Tongue (tissue), 3 donors: ENCODE measurements at places on chromosomes 2 and 18.

GRCh38 chr2:234026693-234027254, 23.7 kb upstream of the SPP2 start:
- no peak for DNase-seq

GRCh38 chr2:162072181-162072702, 1.8 kb downstream of the DPP4 start:
- DNase-seq = no peak

DNA sequence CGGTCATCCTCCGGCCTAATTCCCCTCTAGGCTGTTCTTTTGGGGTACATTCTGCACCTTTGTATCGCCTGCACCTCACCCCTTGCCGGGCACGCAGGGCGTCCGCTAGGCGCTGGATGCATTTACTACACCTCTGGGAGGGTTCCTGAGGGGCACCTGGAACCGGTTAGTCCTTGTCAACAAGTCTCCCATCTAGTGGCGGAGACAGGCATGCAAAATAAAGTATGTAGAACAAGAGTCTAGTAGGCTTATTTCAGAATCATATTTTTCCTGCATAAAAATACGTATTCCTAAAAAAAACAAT, 705 bp upstream of the TEX261 start:
- DNase-seq = peak; percentile 38

DNA sequence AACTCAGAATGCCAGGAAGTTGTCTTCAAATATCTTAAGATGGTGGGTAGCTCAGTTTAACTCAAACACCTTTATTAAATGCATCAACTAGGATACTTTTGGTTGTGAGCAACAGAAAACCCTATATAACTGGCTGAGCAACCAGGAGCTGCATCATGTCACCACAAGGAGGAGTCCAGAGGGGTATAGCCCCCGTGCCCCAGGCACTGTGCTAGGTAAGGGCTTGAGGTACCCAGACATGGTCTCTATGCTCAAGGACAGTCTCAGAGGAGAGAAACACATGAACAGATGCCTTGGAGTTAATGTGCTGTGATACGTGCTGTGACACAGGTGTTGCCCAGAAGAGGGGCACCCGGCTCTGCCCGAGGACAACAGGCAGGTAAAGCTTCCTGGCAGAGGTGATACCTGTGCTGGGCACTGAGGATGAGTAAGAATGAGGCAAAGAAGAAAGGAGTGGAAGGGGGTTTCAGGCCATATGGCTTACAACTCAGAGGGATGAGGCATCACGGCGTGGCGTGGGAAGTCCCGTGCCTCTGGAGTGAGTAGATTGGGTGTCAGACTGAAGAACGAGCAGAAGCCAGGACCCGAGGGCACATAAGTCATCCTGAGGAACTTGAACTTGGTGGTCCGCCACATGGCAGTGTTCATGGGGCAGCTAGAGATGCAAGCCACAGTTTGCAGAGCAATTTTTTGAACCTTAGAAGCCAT, 32.0 kb upstream of the CAB39 start:
- no peak for DNase-seq

GRCh38 chr2:218910741-218911140, 30.1 kb downstream of the WNT10A start:
- no peak for DNase-seq

DNA sequence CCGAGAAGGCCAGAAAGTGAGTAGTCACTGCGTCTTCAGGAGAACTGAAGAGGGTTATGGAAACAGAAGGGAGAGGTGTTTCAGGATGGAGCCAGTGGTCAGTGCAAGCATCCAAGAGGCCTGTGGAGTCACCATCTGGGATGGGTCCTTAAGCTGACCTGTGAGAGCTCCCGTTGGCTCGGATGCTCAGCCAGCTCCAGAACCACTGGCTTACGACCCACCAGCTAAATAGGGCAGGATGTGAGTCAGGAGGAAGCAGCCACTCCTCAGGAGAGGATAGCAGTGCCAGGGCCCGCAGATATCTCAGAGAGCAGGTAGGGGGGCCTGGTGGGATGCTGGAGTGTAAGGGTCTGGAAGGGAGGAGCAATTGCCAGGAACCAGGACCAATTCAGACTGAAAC, 63.1 kb upstream of the B3GNT7 start:
- DNase-seq = no peak

GRCh38 chr2:46328829-46329228, 31.6 kb downstream of the EPAS1 start:
- no peak for DNase-seq

DNA sequence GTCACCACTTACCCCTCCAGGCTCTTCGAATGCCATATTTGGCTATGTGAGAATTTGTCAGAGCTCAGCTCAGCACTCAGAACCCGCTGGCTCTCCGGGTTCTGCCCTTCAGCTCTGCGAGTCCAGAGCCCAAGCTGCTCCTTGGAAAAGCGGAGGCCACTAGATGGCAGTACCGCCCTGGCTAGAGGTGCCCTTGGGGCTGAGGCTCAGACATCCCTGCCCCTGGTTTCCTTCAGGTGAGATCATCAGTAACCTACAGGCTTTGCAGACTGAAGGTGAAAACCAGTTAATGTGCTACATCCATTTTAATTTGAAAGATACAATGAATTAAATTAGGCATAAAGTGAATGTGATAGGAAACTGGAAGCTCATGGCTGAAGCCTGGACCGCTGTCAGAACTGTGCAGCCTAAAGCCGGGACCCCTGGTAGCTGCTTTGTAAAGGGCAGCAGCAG, 285.6 kb downstream of the AGAP1 start:
- peak; percentile 82 for DNase-seq

DNA sequence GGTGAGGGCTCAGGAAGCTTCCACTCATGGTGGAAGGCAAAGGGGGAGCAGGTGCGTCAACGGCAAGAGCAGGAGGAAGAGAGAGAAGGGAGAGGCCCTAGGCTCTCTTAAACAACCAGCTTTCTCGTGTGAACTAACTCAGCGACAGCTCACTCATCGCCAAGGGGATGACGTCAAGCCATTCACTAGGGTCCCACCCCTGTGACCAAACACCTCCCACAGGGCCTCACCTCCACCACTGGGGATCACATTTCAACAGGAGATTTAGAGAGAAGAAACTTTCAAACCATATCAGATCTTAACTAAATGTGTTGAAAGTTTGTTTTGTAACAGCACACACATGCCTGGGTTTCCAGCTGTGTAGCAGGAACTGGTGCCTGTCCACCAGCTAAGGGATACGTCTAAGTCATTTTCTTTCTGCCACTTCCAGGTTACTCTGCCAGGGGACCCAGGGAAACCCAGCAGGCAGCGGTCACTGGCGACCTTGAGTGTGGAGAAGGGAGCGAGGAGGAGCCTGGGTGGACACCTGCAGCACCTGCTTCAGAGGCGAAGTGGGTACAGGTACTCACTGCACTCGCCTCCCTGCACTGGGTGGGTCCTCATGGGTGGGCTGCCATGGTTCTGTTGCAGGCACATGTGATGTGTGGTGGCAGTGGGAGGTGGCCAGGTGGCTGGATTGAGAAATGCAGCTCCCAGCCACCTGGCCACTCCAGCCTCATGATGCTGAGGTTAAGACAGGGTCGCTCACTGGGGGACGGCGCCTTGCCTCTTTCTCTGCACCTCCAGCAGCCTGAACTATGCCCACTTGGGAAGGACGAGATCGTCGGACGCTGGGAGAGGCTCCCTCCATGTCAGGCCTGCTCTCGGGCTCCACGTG, 8.4 kb upstream of the GPC1 start:
- DNase-seq = peak; percentile 66

GRCh38 chr2:193845604-193846003, 1650.9 kb upstream of the TMEFF2 start:
- no peak for DNase-seq

GRCh38 chr2:929925-930324, 20.7 kb upstream of the SNTG2 start:
- no peak for DNase-seq

- no peak for DNase-seq
These were observed 1.7 kb downstream of the NAT8 start for GRCh38 chr2:73640511-73640911.

- no peak for DNase-seq
These were observed 273.1 kb downstream of the DLGAP1 start for GRCh38 chr18:4181882-4182568.

DNA sequence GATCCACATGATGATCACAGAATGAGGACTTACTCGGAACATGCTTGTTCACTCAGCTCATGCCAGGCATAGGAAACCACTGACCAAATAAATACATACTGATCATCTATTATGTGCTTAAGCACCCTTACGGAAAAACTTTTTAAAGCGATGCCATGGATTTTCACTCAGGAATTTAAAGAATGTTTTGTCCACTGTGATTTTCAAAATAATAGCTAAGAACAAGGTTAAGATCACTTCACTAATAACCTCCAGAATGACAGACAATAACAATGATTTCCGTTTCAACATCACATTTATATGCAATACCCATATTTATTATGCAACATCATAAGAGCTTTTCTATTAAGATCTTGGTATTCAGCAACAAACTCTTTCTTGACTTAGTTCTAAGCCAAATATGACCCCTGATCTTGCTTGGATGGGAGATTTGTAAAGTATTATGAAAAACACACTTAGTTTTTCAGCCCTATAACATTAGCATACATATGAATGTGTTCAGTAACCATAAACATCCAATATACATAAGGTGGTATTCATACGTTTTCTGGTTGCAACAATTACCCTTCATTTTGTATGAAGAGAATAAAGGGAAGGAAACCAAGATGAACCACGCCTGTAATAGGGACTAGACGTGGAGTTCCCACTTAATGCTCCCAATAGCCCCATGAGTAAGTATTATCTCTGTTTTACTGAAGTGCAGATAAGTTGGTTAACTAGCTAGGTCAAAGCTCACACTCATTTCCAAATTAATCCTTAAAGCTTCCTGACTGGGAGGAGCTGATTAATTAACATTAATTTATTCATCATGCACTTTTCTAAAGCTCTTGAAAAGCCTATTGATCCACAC, 1.9 kb downstream of the CD302 start:
- no peak for DNase-seq

GRCh38 chr18:48024881-48025660, 94.6 kb upstream of the SMAD2 start:
- no peak for DNase-seq

DNA sequence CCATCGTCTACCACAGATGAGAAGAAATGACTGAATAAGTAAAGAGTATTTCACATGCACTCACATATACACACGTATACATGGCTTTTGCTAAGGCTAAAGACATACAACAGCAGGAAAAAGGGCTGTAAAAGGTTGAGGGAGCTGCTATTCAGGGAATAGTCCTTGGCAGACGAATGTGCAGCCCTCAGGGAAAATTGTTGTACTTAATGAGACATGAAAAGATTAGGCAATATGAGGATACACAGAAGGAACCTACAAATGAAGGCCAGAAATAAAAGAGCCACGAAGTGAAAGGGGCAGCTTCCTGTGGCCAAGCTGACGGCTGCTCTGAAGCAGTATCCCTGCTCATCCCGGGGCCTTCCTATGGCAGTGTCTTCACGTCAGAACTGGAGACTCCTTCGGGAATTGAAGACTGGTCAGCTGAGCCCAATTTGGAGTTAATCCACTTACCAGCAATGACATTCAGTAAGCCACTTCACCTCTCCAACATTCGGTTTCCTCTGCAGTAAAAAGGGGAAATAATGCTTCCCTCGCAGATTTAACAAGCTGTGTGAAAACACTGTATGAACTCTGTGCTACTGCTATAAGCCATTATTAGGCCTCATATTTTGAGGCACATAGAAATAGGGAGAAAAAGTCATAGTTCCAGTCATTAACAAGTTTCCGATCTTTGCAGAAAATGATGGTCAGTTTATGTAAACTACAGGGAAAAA, 221.8 kb downstream of the STK39 start:
- no peak for DNase-seq

- DNase-seq = peak; percentile 10
These were observed 193.0 kb downstream of the ACTR3 start for GRCh38 chr2:114082731-114083433.

GRCh38 chr18:27808683-27809082, 368.2 kb downstream of the CDH2 start:
- no peak for DNase-seq

- peak; percentile 51 for DNase-seq
These were observed 60.9 kb upstream of the TWIST2 start for GRCh38 chr2:238786792-238787490.

GRCh38 chr2:65922030-65922429, 489.6 kb upstream of the SPRED2 start:
- DNase-seq = no peak

DNA sequence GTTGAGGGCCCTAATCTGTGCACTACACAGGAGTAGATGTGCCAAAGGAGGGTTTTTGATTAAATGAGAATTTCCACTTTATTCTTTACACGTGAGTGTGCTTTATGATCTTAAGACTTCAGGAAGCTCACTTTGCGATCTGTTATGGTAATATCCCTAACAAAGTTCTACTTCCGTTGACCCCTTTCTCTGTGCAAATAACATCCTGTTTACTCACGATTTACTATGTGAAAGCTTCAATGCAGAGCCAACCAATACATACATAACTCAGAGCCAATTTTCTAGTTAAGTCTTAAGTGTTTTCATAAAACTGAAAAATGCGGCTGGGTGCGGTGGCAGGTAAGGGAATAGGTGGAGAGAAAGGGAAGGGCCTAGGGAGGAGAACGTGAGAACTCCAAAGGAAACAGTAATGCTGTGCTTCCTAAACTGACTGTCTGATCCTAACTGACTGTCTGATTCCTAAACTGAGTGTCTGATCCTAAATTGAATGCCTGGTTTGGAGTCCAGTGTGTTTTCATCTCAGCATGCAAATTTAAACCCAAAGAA, 87.6 kb downstream of the PLCL1 start:
- DNase-seq = no peak

DNA sequence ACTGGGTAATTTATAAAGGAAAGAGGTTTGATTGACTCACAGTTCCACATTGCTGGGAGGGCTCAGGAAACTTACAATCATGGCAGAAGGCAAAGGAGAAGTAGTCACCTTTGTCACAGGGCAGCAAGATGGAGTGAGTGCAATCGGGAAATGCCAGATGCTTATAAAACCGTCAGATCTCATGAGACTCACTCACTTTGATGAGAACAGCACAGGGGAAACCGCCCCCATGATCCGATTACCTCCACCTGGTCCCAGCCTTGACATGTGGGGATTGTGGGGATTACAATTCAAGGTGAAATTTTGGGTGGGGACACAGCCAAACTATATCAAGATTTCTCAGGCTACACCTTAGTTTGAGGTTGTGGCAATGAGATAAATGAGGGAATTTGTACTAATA, 54.9 kb downstream of the AKAIN1 start:
- no peak for DNase-seq

DNA sequence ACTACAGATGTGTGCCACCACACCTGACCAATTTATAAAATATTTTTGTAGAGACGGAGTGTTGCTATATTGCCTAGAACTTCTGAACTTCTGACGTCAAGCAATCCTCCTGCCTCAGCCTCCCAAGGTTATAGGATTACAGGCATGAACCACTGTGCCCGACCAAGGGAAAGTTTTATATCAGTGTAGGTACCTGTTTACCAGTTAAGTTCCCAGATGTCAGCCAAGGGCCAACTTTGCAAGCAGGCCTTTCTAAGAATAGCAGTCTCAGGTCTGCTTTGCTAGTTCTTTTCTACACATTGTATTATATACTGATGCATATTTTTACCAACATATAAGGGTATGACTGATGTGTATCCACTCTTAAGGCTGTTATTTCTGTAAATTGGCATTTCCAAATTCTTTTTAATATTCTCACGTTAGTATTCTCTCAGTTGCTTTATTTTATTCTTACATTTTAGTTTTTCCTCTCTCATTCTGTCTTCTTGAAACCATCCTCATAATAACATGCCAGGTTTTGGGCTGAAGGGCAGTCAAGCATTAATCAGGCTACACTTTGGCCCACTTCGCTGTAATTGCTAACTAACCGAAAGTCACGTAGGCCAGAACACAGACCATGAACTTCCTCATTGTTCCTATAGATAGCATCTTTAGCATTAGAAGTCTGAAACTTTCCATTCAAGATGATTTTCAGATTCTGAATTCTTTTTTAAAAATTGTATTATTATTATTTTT, 25.0 kb upstream of the CXXC1 start:
- DNase-seq = no peak

GRCh38 chr2:128799284-128799552, 480.6 kb upstream of the HS6ST1 start:
- DNase-seq = no peak
